Temporal lobe (tissue), 4 donors: ENCODE measurements at places on chromosomes 1 and 21. TPM values are rescaled to one million over a fixed set of nuclear protein-coding genes. Genes with fewer than 3 reads are reported as not detected.

Gene B4GALT2
- 50.4 TPM for total RNA-seq

Gene GPR61
- total RNA-seq = 4.2 TPM

Gene SDHB
- total RNA-seq = 61.5 TPM

Gene TSSK3
- total RNA-seq = not detected

Gene PPIE
- total RNA-seq = 25.3 TPM

Gene PRAMEF6
- total RNA-seq = not detected

Gene MYCL
- 7.4 TPM for total RNA-seq

Gene DMBX1
- total RNA-seq = not detected

Gene KRTAP10-3
- total RNA-seq = not detected

Gene CGN
- total RNA-seq = 1.7 TPM

Gene SHC1
- 7.4 TPM for total RNA-seq

Gene OR2M3
- under 0.01 TPM for total RNA-seq

Gene C1orf167
- total RNA-seq = not detected

Gene FAM110D
- 0.49 TPM for total RNA-seq

Gene HEYL
- total RNA-seq = 0.98 TPM

Gene TMEM79
- 0.98 TPM for total RNA-seq

Gene LRRIQ3
- 0.49 TPM for total RNA-seq

Gene THEM4
- total RNA-seq = 4.2 TPM
